ENCODE measurements at places on chromosomes 1 and 21.

DNA sequence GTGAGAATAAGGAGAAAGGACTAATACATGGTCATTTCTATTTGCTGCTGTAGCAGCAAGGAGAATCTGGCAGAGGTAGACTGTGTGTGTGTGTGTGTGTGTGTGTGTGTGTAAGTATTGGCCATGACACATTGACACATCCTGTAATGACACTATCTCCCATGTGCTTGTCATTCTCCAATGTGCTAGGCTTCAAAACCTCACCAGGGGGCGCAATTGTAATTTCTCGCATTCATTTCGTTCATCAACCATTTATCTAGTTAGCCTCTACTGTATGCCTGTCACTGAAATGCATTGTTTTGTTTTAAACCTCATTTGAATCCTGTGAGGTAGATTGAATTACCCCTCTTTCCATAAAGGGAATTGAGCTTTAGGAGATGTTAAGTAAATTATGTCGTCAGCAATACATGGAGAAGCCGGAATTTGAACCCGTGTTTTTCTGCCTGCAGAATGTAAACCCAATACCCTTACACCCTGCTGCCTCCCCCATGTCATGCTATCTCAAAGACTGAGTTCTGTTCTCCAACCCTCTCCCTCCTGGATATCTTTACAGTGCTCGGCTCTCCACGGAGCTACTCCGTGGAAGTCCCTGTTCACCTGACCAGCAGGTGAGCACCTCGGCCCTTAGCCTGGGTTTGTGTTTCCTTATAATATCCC lies 100.8 kb downstream of the UCK2 start:
- peak; percentile 34 for DNase-seq

DNA sequence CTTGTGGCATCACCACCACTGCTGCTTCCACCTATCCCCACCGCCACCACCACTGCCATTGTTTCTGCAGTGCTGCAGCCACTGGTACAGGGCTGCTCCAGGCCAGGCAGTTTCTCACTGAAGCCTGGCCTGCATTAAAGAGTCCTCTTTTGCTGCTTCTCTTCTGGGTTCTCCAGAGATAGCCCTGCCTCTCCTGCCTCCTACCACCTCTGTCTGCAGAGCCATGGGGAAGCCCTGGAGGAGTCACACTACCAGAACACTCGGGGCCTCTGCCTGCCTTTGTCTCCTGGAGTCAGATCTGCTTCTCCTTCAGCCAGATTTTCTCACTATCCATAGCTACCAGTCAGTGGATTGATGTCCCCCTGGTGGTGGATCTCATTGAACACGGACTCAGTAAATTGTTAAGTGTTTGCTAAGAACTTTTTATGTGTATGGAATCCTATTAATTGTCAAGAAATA lies 37.7 kb upstream of the DDAH1 start:
- peak; percentile 60 for DNase-seq

DNA sequence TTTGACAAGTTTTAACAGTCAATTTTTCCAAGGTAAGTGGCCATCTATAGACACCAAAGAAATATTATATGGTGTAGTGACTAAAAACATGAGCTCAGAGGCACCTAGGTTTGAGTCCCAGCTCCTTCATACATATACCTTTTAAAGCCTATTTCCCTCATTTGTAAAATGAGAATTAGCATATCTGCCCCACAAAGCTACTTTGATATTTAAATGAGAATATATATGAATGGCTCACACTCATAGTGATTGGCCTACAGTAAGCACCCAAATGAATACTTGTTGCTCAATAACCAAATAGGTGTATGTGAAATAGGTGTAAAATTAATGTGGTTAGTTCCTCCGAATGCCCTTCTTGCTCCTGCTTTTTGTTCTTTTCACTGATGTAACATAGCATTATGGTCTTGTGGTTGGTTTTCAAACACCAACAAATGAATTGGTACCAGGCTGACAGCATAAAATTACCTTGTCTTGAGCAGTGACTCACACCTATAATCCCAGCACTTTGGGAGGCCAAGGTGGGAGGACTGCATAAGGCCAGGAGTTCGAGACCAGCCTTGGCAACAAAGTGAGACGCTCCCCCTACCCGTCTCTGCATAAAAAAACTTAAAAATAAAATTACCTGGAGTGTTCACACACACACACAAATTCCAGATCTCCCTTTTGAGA lies 25.3 kb downstream of the CNIH4 start:
- DNase-seq, result no peak

DNA sequence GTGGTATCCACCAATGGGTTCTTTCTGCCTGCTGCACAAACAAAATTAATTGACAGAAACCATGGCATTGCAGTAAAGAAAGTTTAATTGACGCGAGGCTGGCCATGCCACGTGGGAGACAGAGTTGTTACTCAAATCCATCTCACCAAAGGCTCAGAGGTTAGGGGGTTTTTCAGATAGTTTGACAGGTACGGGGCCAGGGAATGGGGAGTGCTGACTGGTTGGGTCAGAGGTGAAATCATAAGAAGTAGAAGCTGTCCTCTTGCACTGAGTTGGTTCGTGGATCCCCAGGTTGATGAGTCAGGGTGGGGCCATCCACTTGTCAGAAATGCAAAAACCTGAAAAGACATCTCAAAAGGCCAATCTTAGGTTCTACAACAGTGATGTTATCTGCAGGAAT lies 941 bp upstream of the TBCE start:
- DNase-seq, result no peak

- no peak for DNase-seq
These were observed 16.5 kb upstream of the PRDM16 start for GRCh38 chr1:3052501-3052900.

GRCh38 chr1:6489799-6490180 lies 1.7 kb downstream of the PLEKHG5 start:
- peak; percentile 55 for DNase-seq

DNA sequence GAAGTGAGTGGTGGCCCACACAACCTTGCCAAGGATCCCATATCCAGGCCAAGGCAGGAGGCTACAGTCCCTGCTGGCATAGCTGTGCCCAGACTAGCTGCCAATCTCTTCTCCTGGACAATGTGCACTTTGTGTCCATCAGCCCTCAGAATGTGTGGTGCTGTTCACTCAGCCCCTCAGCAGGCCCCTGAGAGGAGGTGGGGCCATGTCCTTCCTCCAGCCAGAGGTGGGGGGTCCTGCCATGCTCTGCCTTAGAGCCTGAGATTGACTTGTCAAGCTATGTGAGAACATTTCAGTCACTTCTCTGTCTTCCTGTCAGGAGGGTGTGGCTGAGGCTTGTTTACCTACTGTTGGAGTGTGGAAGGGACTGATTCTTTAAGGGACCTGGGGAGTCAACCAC lies 1.4 kb downstream of the NCF2 start:
- DNase-seq, result no peak

- peak; percentile 79 for DNase-seq
These were observed 316 bp downstream of the AP4B1 start for GRCh38 chr1:113904293-113904673.

- no peak for DNase-seq
These were observed 634 bp upstream of the SPATA6 start for GRCh38 chr1:48472638-48473037.

DNA sequence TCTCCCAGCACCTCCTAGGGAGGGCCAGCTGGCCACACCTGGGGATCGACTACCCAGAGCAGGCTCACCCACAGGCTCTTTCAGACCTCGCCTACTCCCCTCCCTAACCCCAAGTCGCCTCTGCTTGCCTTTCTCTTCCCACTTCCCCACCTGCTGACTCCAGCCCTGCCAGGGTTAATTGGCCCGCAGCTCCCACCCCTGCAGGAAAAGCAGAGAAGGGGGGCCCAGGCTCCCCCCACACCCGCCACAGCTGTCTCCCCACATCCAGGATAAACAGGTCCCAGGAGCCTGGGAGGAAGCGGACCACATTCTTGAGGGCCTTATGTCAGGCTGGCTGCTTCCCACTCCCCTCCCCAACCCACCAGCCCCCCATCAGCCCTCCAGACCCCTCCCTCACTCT lies 45.0 kb downstream of the TAS1R2 start:
- no peak for DNase-seq

- DNase-seq, result no peak
These were observed 20.3 kb upstream of the PRDM2 start for GRCh38 chr1:13679651-13680050.

- no peak for DNase-seq
These were observed 4.5 kb downstream of the TMCC2 start for GRCh38 chr1:205232127-205232820.

DNA sequence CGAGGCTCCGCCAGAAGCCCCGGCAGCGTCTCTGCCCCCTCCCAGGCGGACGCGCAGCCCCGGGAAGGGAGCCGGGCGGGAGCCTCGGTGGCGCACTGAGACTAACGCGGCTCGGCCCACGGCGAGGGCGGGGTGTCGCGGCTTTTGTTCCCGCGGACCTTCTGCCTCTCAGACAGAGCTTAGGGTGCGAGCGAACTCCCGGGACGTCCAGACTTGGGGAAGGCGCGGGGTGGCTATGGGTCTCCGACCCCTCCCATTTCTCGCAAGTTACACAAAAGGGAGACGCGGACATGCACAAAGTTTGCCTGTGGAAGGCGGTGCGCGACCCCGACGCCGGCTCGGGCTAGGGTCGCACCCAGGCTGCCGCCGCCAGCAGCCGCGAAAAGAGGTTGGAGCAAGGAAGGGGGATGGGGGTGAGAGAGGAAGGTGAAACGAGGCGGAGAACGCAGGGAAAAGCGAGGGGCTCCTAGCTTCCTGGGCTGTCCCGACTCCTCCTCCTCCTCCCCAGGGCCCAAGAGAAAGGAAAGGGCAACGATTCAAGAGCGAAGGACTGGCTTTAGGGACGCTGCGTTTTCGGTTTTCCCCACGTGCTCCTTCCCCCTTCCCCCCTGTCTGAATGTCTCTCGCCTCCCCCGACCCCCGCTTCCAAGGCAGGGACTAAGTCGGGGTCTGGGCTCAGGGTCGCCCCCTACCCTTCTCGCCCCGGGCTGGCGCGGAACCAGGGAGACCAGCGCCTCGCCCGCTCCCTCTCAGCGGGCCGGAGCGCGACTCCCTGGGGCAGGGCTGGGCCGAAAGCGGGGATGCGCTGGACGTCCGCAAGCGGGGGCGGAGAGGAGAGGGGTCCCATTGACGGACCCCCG lies 729 bp downstream of the APP start:
- DNase-seq, result peak; percentile 64

- no peak for DNase-seq
These were observed 42.7 kb downstream of the GIPC2 start for GRCh38 chr1:78088486-78088885.

GRCh38 chr21:43283136-43283924 lies 114.5 kb downstream of the CRYAA start:
- DNase-seq, result no peak

- DNase-seq, result no peak
These were observed 49.2 kb upstream of the TEKT2 start for GRCh38 chr1:36034692-36035091.

- no peak for DNase-seq
These were observed 27.7 kb downstream of the CXADR start for GRCh38 chr21:17540530-17540929.

DNA sequence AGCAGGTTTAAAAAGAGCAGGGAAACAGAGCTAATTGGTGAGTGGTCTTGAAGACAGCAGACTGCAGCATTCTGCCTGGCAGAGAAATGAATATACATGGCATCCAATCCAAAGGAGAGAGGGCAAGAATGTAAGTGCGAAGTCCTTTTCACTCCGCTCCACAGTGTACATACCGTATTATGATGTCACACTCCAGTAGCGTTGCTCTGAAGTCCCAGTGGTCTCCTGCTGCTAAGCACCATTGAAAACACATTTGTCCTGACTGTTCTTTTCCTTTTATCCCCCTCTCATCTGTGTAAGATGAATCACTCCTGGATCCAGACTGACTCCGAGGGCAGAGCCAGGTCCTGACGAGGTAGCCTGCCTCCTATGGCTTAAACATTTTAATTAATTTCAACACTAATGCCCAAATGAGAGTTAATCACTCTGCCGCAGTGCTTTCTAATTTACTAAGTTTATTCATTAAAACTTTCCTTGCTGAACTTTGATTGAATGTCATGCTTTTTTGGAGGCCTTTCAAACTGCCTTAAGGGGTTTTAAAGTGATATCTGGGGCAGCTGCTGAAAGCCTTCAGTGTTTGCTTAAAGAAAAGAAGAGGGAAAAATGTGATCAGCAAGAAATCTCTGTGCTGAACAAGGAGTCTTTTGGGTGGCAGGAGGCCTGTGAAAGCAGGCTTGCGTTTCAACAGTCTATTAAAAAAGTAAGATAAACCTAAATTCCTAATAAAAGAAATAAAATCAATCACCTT lies 227.2 kb downstream of the ATG4C start:
- DNase-seq, result peak; percentile 55

DNA sequence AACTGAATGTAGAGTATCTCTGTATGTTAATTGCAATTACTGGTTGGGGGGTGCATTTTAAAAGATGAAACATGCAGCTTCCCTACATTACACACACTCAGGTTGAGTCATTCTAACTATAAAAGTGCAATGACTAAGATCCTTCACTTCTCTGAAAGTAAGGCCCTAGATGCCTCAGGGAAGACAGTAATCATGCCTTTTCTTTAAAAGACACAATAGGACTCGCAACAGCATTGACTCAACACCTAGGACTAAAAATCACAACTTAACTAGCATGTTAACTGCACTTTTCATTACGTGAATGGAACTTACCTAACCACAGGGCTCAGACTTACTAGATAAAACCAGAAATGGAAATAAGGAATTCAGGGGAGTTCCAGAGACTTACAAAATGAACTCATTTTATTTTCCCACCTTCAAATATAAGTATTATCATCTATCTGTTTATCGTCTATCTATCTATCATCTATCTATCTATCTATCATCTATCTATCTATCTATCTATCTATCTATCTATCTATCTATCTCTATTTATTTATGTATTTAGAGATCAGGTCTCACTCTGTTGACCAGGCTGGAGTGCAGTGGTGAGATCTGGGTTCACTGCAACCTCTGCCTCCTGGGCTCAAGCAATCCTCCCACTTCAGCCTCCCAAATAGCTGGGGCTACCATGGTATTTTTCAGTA lies 47.8 kb downstream of the CHML start:
- no peak for DNase-seq

DNA sequence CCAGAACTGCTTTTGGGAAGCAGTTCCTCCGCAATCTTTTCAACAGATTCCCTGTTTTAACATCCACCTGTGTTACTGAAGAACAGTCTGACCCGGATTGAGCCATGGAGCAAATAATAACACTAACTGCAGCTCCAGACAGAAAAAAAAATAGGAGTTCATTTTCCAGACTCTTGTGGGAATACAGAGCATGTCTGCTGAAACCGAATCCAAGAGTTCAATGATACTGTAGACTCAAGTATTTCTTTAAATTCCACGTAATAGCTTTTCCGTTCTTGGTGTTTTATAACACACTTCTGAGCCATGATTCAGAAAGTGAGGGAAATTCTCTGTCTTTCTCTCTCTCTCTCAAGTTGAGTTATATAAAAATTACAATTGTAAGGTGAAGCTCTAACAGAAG lies 60.6 kb downstream of the DDAH1 start:
- no peak for DNase-seq
